Frontal cortex (tissue), 4 donors: ENCODE measurements at places on chromosomes 3 and 15.
A peak's percentile ranks its signal among the peaks of the same experiment; 100 is the strongest.

DNA sequence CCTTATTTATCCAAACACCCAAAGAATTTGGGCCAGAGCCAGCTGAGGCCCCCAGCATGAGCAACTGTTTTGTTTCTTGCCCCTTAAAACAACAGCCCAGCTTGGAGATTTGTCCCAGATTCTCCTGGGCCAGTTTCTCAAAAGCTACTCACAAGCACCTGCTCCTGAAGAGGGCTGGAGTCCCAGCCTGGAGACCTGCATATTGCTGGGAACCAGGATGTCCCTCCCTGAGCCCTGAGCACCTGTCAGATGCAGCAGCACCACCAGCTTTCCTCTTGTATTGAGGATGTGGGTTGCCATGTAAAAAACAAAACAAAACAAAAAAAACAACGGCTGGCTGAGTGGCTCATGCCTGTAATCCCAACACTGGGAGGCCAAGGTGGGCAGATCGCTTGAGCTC lies 7.0 kb upstream of the RFT1 start:
- DNase-seq, result no peak

DNA sequence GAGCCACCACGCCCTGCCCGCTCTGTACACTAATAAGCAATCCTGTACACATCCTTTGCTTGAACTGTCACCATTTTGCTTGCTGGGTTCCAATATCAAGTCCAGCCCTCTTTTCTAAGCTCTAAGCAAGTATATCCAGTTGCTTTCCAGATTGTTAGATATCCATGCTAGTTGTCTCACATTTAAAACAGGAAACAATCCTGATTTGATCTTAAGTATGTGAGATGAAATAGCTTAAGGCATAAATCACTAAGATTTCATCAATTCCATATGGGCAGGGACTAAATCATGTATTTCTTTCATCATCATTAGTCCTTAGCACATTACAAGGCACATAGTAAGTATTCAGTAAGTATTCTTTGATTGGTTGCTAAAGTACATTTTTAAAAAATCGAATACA lies 16.2 kb downstream of the ATP11B start:
- DNase-seq, result no peak

DNA sequence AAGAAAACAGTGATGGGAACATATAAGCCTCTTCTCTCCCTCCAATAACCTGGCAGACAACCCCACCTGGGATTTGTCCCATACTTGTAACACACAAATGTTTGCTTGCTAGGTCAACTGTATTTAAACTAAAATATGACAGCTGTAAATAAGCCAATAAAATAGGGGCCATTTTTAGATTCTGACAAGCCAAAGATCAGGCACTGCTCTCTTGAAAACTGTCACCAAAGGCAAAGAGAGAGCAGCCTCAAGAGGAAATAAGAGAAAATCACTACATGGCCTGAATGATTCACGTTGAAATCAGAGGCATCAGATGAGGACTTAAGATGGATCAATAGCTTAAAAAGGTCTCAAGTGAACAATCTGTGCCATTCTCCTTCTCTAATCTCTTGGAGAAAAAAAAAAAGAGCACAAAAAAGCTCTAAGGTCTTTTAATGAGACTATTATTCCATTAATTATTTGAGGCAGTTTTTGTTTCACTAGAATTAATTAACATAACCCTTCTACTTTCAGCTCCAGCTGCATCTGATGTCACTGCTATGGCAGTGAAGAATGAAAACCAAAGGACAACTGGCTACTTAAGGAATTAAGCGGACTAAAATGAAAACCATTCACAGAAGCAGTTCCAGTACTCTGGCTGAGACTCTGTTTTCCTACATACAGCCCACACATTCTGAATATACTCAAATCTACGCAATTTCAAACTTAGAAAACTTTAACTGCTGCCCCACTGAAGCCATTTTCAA lies 19.0 kb downstream of the MYO5A start:
- DNase-seq, result no peak

DNA sequence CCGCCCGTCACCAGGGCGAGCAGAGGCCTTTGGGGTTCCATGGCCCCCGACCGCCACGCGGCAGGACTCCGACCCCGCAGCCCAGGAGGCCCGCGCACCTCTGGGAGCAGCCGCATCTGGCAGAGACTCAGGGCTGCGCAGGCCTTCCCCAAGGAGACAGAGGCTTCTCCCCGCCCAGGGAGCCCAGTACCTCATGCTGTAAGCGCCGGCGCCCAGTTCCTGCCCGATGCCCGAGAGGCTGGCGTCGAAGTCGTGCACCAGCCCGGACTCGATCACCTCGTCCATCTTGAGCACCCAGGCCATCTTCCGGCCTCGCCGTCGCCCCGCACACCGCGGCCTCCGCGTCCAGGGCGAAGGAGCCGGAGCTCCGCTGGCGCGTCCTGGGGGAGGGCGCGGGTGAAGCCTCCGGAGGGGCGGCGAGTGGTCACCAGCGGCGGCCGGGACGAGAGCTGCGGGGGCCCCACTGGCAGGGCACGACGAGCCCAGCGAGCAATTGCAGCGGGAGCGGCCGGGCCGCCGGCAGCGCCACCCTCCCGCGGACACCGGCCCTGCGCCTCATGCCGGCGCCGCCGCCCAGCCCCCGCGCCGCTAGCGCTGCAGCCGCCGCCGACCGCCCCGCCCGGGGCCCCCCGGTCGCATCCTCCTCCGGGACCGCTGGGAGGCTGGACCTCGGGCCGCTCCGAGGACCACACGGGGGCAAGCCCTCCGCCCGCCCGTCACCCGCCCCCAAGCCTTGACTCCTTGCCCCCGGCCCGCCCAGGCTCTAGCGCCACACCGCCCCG lies 468 bp downstream of the UBP1 start:
- peak; percentile 66 for DNase-seq

GRCh38 chr3:119245778-119246177 lies 5.1 kb upstream of the B4GALT4 start:
- no peak for DNase-seq

DNA sequence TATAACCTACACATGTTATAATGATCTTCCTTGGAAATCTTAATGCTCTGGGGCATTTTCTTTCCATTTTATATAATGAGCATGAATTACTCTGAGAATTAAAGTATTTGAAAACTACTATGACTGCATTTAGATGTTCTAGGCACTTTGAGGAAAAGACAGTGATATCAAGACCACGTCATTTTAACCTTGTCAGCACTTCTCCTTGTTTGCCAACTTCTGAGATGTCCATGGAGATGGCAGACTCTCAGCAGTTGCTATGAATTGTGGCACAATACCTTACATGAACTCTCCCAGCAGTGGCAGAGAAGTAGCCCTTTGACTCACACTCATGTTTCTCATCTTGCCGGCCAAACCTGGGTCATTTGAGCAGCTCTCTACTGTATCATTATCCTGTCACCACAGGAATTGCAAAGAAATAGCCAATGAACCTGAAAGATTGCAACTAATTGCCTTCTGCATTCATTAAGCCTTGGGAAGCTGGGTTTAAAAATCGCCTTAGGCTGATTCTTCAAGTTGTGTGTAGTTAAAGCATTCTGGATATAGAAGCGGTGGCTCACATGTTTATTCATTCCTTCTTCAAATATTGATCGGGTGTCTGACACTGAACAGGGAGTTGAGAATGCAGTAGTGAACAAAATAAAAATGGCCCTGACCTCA lies 272.2 kb upstream of the CFAP20DC start:
- DNase-seq, result no peak

DNA sequence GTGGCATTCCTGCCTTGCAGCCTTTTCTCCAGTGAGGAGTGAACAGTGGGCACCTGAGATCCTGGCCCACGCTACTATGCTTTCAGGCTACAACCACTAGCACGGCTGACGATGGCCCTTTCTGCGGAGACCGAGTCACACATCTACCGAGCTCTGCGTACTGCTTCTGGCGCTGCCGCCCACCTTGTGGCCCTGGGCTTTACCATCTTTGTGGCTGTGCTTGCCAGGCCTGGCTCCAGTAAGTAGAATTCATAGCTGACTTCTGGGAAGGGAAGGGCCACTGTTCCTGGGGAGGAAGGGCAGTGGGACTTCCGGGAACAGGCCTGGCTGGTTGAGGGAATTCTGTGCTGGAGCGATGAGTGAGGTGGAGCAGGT lies 648 bp downstream of the CYB561D2 start:
- no peak for DNase-seq

DNA sequence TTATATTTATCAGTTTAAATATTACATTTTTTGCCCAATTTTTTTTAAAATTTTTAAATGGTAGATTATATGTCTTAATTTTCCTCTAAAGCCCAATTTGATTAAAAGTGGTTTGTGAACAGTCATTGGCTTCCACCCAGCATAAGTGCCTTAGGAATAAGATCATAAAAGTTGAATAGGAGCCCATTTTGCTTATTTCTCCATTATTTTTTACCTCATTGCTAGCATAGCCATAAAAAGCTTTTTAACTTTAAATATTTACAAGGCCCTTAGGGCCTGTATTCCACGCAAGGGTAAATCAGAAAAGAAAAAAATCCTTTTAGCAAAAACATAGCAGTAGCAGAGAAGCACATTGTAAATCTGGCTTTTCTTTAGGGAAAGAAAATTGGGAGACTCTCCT lies 9.0 kb downstream of the TTC14 start:
- DNase-seq, result no peak

- DNase-seq, result no peak
Measured at GRCh38 chr3:50118237-50118636, 29.5 kb downstream of the RBM5 start.

GRCh38 chr3:123951522-123952447 lies 9.2 kb downstream of the CCDC14 start:
- no peak for DNase-seq

- no peak for DNase-seq
Measured at GRCh38 chr3:147493666-147494065, 84.5 kb downstream of the ZIC1 start.

GRCh38 chr15:82113106-82113715 lies 67.4 kb upstream of the MEX3B start:
- no peak for DNase-seq

DNA sequence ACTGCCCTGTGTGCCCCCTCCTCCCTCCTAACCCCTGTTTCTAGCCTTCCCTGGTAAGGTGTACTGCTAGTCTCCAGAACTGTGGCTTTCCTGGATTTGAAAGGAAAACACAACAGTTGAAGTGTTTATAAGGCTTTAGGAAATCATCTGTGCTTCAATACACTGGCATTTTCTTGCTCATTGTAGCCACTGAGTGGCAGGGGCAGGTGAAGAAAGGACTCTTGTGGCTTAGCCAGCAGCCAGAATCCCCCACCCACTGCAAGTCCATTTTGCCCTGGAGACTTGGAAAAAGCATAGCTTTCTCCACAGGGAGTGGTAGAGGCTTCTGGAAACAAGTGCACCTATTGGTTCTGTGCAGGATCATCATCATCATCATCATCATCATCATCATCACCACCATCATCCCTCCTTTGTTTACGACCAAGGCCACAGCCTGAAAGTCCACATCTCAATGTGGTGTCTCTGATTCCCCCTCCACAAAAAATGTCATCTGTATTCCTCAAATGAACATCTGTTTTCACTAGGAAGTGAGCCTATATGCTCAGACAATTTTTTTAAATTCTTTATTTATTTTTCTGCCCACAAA lies 33.4 kb downstream of the AQP9 start:
- no peak for DNase-seq

GRCh38 chr3:120853416-120853815 lies 54.6 kb upstream of the STXBP5L start:
- no peak for DNase-seq

DNA sequence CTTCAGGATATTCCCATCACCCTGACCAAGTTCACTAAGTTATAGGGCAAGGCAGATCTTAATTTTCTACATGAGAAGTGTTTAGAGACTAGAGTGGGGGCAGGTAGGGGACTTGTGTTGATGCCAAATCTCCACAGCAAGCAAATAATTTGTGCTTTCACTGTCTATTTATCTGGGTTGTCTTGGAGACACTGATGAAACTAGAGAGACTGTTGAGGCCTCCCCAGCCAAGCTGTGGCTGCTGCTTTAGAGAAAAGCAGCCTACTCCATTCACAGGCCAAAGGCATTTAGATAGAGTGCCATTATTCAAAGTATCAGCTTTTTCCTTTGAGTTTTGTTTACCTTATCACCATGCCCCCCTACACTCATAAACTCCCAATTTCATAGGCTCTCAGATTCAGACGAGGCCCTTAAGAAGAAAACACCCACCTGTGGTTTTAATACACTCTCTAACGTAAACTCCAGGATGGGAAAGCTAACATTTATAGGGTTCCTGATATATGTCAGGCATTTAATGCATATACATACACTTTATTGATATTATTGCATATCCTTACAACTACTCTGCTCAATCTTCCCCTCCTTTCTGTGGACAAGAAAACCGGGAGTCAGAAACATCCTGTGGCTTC lies 130.4 kb upstream of the FOXB1 start:
- DNase-seq, result no peak

DNA sequence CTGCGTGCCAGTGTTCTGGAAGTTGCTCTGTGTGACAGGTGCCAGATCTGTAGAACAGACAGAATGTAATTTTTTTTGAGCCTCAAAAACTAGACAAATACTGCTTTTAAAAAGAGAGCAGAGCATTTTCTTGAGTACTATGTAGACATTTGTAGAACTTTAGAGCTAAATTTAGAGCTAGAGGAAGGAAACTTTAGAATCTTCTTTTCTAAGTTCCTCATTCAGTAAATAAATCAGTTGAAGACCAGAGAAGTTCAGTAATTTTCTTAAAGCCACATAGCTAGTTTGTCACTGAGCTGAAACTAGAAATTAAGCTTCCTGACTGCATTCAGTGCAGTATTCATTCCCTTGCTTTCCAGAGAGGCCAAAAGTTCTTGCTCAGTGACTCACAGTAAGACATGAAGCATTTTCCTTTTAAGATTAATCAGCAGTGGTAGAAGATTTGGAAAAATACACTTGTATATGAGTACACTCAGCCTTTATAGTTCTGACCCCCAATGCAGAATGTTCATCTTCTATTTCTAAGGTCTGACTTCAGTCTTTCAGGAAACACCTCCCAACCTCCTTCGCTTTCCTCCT lies 83.6 kb upstream of the TSEN2 start:
- no peak for DNase-seq

- no peak for DNase-seq
Measured at GRCh38 chr15:57440799-57441198, 64.5 kb downstream of the CGNL1 start.

- DNase-seq, result no peak
Measured at GRCh38 chr3:47603332-47603731, 24.7 kb upstream of the CSPG5 start.

DNA sequence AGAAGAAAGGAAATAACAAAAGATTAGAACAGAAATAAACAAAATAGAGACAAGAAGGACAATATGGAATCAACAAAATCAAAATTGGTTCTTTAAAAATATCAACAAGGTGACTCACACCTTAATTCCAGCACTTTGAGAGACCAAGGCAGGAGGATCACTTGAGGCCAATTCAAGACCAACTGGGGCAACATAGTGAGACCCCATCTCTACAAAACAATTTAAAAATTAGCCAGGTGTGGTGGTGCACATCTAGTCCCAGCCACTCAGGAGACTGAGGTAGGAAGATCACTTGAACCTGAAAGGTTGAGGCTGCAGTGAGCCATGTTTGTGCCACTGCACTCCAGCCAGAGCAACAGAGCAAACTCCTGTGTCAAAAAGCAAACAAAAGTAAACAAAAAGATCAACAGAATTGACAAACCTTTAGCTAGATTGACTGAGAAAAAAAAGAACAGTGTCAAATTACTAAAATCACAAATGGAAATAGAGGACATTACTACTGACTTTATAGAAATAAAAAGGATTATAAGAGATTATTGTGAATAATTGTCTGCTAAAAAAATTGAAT lies 190.7 kb upstream of the CGNL1 start:
- no peak for DNase-seq
